ENCODE measurements at places on chromosomes 5 and 9. TPM values are rescaled to one million over a fixed set of nuclear protein-coding genes. Genes with fewer than 3 reads are reported as not detected.

DNA sequence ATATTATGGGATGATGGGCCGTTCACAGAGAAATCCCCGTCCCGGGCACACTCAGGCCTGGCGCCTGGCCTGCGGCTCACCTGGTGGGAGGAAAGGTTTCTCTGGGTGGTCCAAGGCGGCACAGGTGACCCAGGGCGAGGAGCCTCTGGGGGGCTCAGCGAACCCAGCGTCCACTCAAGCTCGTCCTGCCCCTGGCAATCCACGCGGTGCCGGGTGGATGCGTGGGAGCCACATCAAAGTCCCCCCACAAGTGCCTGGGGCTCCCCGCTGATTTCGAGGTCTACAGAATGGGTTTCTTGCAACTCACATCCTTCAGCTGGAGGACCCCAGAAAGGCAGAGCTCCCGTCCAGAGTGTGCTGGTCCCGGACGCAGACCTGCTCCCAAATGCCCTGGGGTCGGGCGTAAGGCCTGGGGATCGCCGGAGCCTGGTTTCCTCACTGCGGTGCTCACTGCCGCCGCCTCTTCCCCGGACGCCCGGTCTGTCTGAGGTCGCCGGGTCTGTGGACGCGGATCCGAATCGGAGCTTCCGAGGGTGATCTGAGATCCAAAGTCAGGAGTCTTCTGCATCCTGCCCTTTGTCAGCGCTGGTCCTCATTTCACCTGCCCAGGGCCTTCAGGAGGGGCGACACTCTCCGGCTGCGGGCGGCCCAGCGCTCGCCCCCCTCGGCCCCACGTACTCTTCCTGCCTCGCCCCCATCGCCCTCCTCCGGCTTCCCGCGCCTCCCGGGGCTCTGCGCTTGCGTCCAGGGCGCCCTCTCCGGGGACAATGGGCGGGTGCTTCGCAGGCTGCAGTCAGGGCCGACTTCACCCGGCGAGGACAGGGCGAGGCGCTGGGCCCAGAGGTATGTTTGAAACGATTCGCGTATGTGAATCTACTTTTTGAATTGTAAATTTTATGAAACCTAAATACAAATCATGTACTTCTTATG is 20.0 kb upstream of the RUFY1 start:
- peaks cover 10% of the 10 kb centered on the region for H3K4me1 ChIP-seq
- DNase-seq: no peak
- no peak overlapping the region for H3K27ac ChIP-seq
- no peaks in the 10 kb centered on the region for H3K36me3 ChIP-seq

Gene MAMDC4
- 1.6 TPM for total RNA-seq

Gene PPIC
- total RNA-seq: 72.5 TPM

Gene ADRB2
- 4.4 TPM for total RNA-seq

Measured in spinal cord (tissue), 10 donors.